Tracheal epithelial cell (primary cell): ENCODE measurements at places on chromosomes 6 and 20. TPM values are rescaled to one million over a fixed set of nuclear protein-coding genes. Genes with fewer than 3 reads are reported as not detected.

Gene PLA2G7
- total RNA-seq, result 0.72 TPM in 1 of 2 replicates, not detected in the other

Gene RAB44
- total RNA-seq, result under 0.01 TPM in 1 of 2 replicates, not detected in the other

Gene LIN28B
- not detected in 2 replicates for total RNA-seq

Gene HSPA12B
- under 0.01 TPM in 1 of 2 replicates, not detected in the other for total RNA-seq

Gene POU5F1
- 0.21 and 1.2 TPM in 2 replicates for total RNA-seq
